CD4-positive, alpha-beta T cell treated with Interleukin-15 for 1 hour (primary cell): ENCODE measurements at places on chromosomes 5 and 9.

DNA sequence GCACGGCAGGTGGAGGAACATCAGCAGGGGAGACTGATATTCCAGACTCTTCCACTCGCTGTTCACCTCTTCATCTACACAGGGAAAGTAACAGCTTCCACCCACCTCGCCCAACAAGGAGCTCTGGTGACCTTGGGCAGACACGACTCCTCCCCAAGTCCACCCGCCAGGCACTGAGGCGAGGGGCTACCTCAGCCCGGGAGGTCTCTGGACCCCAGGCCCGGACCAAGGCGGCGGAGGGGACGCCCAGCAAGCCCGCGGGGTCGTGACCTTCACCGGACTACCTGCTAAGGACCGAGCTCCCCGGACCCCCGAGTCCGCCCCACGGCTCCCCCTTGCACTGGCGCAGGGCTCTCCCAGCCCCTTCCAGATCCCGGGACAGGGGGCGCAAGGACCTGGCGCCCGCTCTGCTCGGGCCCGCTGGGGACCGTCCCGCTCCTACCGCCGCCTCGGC lies 70.2 kb upstream of the LPCAT1 start:
- no peak for DNase-seq

GRCh38 chr9:86186696-86187095 lies 72.8 kb downstream of the C9orf153 start:
- DNase-seq, result no peak

- DNase-seq, result no peak
Observed at GRCh38 chr5:53087621-53088121, 21.9 kb downstream of the MOCS2 start.

GRCh38 chr9:80030801-80031200 lies 459.0 kb downstream of the TLE4 start:
- DNase-seq, result no peak

- DNase-seq, result no peak
Observed at GRCh38 chr5:168875832-168876231, 296.7 kb upstream of the PANK3 start.

DNA sequence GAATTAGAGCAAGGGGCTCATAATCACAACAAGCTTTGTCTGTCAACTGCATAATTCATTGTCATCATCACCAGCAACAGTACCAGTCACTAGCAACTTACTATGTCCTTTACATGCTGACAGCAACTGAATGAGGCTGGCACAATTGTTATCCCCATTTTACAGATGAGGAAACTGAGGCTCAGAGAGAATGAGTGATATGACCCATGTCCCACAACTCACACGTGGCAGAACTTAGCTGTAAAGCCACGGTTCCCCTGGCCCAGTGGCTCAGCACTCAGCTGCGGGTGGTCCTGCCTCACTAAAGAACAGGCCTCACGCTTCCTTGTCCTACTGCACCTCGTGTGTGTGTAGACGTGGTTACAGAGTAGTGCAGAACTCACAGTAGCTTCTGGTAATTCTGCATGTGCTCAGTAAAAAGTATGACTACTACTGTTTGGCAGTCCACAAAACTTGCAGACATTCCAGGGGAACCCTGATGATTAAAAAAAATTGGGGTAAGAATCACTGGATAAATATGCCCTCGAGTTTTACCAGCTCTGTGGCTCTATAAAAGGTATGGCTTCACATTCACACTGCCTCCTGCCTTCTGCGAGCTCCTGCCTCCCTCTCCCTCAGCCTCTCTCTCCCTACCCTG lies 30.2 kb downstream of the AFAP1L1 start:
- no peak for DNase-seq

DNA sequence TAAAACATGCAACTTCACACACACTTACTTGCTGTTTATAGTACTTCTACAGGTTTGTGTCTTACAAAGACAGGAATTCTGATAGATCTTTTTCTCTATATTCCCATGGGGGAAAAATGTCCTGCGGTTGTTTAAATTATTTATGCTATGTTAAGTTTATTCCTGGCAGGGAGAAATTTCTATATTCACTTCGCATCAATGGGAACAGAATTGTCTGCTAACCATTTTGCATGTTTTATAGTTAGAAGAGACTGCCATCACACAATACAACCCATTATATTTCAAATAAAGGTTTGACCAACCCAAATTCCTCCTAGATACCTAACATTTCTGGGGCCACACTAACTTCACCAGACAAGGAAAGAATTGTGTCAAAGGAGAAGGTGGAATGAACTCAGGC lies 110.0 kb upstream of the PRR16 start:
- DNase-seq, result no peak

- no peak for DNase-seq
Observed at GRCh38 chr9:5510360-5510931, at the start of gene PDCD1LG2. TSS of gene PDCD1LG2 (plus strand) at chr9:5510531. CDS start at chr9:5522547, 12,016 bp downstream.

GRCh38 chr5:2579126-2579525 lies 172.4 kb downstream of the IRX2 start:
- DNase-seq, result no peak

DNA sequence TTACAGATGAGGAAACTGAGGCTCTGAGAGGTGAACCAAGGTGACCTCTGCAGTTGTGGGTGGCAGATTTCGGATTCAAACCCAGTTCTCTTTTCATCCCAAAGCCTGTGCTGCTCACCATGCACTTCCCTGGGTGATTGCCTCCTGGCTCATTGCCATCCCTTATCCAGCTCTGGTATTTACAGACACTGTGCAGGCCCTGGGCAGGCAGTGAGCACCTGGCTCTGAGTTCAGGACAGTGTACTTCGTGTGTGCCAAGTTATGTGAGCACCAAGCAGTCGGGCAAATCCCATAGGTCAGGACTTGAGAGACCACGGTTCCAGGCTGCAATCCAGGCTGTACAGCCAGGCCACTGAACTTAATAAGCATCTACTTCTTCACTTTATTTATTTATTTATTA lies 1.4 kb downstream of the LRSAM1 start:
- DNase-seq, result no peak

DNA sequence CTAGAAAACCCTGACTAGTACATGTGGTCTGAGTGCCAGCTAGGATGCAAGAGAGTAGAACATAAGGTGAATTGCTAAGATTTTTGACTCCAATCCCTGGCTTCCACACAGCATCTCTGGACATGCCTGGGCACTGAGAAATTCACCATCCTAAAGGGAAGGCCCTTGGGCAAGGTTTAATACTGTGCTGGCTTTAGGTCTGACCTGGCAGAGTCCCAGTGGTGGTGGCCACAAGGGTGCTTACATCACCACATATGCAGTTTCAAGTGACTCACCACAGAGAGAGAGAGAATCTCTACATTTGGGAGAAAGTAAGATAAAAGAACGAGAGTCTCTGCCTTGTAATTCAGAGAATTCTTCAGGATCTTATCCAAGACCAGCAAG lies 661.6 kb upstream of the C9orf72 start:
- DNase-seq, result no peak

DNA sequence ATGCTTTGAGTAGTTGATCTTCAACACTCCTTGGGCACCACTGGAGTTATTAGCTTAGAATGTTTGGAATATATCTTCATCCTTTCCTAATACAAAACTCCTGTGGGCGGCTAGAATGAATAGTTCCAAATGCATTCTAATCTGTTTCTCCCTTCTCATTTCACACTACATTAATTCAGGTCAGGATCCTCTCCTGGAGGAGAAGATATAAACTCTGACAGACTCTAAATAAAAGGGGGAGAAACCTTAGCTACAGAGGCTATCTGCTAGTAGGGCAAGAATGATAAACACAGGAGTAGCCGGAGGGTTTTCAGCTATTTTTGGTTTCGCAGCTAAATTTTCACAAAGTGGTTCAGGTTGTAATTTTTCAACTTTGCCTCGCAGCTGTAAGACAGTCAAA lies 45.2 kb upstream of the FAM240B start:
- no peak for DNase-seq

DNA sequence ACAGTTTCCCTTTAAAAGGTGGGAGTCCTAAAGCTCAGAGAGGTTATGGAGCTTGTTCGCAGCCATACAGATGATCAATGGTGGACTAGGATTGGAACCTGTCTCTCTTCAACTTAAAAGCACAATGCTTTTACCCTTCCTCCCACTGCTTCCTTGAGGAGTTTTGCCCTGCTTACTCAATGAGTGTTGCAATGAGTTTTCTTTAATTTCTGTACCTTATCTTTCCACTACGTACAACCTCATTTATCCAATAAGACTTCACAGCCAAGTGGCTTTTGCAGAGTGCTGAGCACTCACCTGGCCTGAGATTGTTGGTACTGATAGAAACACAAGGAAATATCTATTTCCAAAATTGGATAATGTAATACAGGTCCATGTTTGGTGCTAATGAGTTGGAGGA lies 64.7 kb upstream of the ANKRD55 start:
- DNase-seq, result no peak

DNA sequence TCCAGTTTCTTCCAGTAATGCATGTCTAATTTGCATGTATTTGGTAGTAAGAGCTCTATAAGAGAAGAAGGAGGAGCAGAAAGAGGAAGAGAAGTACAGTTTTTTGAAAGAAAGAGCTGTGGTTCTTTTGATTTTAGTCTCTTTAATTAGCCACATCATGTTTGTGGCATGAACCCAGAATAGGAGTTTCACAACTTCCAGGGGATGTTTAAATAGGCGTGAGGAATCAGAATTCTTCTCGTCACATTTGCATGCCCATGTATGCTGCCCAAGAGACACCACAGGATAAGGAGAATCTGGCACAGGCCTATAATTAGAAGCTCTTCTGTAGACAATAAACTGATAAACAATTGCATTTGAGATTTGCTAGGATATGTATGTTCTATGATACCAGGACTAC lies 78.7 kb downstream of the GAS1 start:
- no peak for DNase-seq

GRCh38 chr5:177530638-177531037 lies 13.9 kb upstream of the DDX41 start:
- DNase-seq, result no peak

DNA sequence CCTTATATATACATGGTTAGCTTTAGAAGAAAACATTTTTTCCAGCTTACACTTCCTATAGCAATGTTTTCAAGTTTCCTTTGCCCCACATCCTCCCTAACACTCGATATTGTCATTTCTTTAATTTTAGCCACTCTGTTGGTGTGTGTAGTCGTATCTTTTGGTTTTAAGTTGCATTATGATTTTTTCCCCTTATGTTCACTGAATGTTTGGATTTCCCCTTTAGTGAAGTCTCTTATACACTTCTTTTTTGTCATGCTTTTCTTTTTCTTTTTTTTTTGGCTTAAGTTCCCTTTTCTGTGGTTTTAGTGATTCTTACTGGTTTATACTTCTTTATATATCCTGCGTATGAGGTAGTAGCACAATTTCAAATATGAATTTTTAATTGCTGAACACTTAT lies 58.8 kb downstream of the KDM4C start:
- DNase-seq, result no peak

GRCh38 chr5:10162468-10162867 lies 87.2 kb downstream of the ATPSCKMT start:
- no peak for DNase-seq

GRCh38 chr5:59003641-59004040 lies 420.8 kb downstream of the RAB3C start:
- DNase-seq, result no peak

DNA sequence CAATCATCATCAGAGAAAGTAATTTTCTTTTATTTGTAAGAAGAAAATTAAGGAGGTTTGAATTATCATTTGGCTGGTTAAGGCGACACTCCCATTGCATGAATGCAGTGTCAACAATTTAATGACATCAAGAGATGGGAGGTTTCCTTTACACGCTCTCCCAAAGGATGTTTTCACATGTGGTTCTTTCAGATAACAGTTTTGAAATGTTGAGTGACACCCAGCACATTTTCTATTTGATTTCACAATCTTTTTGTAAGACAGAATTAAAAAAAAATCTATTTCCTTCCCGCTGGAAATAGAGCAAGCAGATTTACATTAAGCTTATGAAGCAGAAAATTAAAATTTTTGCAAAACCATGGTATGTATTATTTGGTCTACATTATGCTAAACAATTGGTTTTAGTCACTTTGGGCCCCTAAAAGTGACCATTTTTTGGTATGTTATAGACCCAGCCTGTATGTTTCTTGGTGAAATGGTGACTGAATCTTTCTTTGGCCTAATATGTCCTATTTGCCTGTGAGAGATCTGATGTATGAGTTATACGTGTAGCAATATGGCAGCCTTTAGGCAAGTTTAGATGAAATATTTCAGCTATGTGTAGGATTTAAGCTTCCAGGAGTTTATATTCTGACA lies 18.9 kb upstream of the ANKRD55 start:
- DNase-seq, result no peak

DNA sequence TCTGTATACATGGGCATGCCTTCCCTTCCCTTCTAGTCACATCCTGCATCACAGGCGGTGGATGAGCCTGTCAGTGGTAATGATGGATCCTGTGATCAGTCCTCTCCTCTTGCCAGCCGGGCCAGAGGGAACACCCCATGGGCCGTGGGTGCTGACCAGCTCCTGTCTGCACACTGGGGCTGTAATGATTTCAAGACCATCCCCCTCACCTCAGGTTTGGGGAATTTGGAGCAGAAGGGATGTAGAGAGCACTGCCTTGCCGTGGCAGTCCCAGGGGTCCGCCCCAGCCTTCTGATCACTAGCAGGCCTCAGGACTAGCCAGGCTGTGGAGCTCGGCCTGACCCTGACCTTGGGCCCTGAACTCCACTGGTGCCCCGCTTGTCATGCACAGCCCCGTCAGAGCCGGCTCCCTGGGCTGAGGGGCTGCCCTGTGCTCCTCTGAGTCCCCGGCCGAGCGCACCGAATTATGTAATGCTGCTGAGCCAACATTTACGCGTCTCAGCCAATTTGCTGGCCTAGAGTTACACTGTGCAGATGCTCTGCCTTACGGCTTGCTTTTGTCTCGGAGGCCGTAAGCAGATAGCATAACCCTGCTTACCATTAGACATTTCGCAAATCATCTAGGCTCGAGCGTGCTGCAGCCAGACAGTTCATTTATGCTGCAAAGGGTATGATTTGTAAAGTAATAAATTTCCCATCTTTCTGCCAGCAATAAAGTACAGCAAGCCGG lies 155.3 kb downstream of the MACROH2A1 start:
- no peak for DNase-seq

DNA sequence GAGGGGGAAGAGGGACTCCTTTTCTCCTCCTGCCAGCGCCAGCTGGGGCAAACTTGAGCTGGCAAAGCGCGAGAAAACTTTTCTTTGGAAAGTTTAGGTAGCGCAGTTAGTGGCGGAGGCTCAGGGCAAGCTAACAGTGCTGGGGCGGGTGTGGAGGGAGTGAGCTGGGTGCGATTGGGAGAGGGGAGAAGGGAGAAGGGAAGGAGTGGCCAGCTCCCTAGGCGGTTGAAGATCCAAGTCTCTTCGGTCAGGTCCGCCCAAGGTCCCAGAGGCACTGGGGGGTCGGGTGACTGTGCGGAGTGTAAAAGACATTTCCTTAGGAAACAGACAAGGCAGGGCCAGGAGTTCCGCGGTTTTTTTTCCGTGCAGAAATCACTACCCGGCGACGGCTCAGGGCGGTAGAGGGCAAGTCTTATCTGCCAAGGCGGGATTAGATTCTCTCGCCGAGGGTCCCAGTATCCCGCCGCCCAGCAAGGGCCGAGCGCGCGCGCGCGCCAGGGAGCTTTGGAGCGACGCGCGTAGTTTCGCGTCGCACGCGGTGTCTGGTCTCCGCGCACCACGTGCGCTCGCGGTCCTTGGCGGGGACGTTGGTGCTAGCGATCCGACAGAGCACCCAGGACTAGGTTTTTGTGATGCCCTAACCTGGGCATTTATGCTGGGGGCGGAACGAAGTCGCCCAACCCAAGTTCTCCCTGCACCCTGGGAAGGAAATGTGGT lies 33.6 kb upstream of the NFIB start:
- no peak for DNase-seq

- DNase-seq, result no peak
Observed at GRCh38 chr9:27117489-27118135, 8.6 kb downstream of the TEK start.

GRCh38 chr9:72362118-72362531 lies 2.9 kb downstream of the ZFAND5 start:
- DNase-seq, result no peak
